ENCODE measurements at places on chromosomes 13 and 19.
A peak's percentile ranks its signal among the peaks of the same experiment; 100 is the strongest.

- no peak for DNase-seq
These were observed 31.3 kb downstream of the ZNF560 start for GRCh38 chr19:9467161-9467560.

GRCh38 chr13:61770681-61771080 lies 355.0 kb upstream of the PCDH20 start:
- no peak for DNase-seq

DNA sequence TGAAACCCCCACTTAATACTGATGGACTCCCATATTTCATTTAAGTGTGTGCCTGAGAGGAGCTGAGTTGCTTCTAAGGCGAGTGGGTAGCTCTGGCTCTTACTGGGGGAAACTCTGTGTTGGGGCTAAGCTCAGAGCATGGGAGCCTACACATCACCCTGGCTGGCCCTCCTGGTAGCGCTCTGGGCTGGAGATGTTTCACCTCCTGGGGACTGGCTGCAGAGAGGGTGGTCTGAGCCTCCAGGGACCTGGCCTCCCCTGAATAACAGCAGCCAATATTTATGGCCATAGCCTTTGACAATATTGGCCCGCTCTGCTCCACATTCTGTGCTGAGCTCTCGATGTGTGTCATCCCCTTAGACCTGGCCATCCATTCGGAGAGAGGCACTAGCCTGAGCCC lies 316.5 kb downstream of the ZNF536 start:
- DNase-seq = no peak

GRCh38 chr19:44820648-44821609 lies 12.0 kb downstream of the BCAM start:
- peak; percentile 70 for DNase-seq

GRCh38 chr13:76027131-76027530 lies 391.0 kb downstream of the LMO7 start:
- DNase-seq = no peak

DNA sequence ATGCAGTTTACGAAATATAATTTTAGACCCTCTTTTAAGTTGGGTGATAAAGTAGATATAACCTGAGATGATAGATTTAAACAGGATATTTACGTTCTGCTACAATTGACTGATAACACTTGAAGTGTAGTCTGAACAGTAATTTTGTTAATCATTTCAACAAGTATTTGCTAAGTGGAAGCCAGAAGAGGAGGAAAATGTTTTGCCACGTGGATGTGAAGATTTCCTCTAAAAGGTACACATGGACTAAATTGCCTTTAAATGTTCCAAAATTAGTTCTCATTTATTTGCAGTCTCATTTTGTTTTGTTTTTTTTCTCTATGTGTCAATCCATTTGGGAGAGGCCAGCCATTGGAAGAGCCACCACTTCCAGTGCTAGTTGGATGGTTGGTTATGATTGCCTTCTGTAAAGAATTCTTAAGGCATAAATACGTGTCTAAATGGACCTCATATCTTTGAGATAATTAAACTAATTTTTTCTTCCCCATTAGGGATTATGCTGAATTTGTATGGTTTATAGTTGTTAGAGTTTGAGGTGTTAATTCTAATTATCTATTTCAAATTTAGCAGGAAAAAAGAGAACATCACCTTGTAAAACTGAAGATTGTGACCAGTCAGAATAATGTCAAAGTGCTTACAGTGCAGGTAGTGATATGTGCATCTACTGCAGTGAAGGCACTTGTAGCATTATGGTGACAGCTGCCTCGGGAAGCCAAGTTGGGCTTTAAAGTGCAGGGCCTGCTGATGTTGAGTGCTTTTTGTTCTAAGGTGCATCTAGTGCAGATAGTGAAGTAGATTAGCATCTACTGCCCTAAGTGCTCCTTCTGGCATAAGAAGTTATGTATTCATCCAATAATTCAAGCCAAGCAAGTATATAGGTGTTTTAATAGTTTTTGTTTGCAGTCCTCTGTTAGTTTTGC lies 2.8 kb downstream of the MIR17HG start:
- DNase-seq = no peak

GRCh38 chr13:63680704-63681103 lies 2265.1 kb upstream of the PCDH20 start:
- DNase-seq = no peak

- no peak for DNase-seq
These were observed 780.5 kb upstream of the ARGLU1 start for GRCh38 chr13:107348471-107348870.

- no peak for DNase-seq
These were observed 45.3 kb downstream of the NFIC start for GRCh38 chr19:3411636-3412035.

DNA sequence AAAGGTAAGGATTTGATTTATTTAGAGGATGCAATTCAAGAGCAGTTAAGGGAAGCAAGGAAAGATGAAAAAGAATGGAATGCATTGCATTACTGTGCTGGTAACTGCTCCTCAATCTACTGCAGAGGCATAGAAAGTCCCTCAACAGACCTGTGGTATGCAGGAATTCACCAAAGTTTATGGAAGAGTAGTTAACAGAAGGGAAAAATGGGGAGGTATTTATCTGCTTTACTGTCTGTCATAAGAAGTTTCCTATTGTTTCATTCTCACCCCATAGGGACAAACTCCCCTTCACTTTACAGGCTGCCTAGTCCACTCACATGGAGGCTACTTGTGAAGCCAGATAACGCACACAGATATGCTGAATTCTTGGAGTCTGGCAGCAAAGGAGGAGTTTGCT lies 354.9 kb upstream of the SPRY2 start:
- DNase-seq = no peak
